Cerebellar nuclear complex (tissue), 1 donor: ENCODE measurements at places on chromosomes 7 and 10.

- no peak for DNase-seq
Observed at GRCh38 chr7:150731916-150732315, 5.3 kb upstream of the GIMAP5 start.

DNA sequence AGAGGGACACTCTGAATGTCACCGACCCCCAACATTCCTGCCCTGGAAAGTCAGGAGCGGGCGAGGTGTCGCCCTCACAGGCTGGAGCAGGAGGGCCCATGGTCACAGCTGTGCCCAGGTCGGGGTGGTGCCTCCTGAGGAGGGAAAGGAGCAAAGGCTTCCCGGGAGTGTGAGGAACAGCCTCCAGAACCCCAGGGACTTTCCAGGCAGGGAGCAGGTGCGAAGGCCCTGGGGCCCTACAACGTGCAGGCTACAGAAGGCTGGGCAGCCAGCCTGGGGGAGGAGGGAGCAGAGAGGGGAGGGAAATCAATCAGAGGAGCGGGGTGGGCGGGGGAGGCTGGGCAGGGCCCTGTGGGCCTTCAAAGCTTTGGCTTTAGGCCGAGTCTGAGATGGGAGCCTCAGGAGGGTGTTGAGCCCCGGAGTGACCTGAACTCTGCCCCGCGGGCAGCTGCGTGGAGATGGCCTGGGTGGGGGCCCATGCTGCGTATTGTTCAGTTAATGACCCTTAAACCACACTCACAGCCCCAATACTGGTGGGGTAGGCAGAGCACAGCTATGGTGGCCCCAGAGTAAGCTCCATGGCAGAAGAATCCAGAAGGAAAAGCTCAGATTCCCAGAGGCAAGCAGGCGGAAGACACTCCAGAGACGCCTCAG is 44.2 kb upstream of the PPP2R2D start:
- DNase-seq, result no peak

DNA sequence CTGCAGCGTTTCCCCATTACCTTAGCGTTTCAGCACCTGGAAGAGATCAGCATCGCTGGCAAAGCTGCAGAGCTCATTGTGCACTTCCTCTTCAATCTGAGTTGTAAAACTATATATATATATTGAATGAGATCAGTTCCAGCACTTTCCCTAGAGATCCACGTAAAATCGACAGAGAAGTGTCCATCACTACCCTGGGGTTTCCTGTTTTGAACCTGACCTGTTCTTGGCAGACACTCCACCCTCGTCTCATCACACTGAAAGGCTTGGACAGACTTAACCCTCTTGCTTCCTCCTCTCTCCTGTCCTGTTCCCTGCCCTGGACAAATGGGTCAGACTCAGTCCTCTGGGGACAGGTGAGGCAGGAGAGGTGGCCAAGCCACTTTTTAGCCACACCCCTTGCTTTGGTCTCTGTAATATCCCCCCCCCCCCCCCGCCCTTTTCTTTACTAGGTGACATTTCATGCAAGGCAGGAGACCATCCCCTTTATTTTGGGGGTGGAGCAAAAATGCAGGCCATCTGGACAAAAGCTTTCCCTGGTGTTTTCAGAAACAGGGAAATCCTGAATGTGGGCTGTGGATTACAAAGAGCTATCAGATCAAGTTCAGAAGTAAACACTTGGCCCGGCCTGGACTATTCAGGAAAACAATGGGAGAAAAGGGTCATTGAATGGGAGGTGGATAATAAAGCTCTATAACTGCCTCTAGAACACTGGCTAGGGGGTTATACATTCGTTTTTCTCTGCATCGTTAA is 83.7 kb upstream of the KDM7A start:
- DNase-seq, result no peak

DNA sequence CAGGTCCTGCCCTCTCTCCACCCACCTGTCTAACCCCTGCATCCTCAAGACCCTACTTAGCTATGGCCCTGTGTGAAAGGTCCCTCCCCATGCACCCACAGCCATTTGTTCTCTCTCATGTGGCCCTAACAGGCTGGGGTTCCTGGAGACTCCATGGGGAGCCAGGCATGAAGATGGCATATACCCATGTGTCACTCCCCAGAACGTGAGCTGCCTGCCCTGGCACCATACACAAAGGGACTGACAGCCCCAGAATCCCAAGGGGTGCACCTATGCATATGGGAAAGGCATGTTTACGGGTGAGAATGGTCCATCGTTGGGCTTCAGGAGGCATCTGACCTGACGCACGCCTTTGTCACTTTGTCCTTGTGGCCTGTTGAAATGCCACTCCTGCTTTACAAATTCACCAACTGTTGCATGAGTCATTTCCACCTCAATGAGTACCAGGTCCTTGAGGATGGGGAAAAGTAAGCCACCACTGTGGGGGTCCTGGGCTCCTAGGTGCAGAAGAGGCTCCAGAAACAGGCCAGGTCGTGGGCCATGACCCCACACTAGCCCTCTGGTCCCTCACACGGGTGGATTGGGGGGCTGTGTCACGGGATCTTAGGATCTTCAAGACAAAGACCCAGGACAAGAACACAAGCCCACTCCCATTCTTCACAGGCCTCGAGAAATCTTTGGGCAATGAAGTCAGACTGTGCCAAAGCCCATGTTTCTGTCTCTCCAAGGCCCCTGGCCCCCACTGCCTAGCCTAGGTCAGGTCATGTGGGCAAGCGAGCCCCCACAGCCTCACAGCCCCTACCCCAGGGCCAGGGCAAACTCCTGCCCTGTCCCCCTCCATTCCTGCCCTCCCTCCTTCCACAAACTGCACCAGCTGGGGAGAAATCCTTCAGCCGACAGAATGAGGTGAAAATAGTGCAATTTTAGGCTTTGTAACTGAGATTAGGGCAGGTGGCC is 8.6 kb downstream of the GPRIN2 start:
- DNase-seq, result no peak

DNA sequence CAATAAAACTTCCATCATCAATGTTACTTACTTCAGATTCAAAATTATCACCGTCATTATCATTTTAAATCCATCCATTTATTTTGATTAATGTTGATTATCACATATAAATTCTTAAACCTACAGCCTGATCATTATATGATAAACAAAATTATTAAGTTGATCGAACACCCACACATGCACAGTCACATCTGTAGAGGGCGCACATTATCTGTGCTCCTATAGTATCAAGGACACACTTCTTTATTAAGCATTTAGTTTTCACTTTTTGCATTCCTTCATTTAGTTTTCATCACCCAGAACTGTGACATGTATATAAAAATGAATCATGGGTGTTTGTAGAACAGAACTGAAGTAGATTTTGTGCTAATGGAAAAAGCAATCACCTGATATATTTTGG is 26.2 kb upstream of the ZNF716 start:
- DNase-seq, result no peak

DNA sequence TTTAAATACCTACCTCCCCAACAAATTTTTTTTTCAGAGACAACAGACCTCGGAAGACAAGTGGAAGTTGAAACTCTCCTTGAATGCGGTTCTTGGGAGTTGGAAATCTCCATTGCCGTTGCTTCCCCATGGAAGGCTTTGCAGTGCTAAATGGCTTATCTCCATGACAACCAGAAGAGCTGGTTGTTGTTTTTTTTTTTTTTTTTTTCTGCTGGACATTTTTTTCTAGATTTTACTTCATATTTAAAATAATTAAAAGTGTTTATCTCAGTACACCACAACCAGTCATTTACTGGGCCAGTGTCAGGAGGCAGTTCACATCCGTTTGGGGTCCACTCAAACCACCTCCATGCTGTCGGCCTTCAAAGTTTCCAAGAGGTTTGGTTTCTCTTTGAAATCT is 348.5 kb upstream of the PRKCQ start:
- DNase-seq, result no peak

- no peak for DNase-seq
Observed at GRCh38 chr7:139047970-139048369, 12.1 kb upstream of the ZC3HAV1L start.

- no peak for DNase-seq
Observed at GRCh38 chr10:36096576-36096975, 454.5 kb upstream of the FZD8 start.

DNA sequence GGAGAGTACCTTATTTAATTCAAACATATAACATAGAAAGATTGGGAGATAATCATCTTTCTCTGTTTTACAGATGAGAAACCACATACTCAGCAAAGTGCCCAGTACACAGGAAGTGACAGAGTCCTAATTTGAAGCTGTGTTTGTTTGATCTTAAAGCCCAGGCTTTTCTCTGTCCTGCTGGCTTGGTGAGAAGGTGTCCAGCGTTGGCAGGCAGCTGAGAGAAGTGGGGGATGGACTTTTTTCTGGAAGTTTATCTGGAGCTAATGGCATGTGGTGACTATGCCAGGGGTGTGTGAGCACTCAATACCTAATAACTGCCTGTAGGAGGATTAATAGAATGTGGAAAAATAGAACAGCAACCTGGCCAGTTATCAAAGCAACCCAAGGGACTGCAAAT is 60.8 kb downstream of the NPSR1 start:
- DNase-seq, result no peak

- no peak for DNase-seq
Observed at GRCh38 chr7:129831424-129832058, 121.2 kb downstream of the UBE2H start.

GRCh38 chr7:44275957-44276570 is 49.3 kb downstream of the CAMK2B start:
- DNase-seq, result no peak

GRCh38 chr10:28954211-28954610 is 276.9 kb downstream of the BAMBI start:
- no peak for DNase-seq
